ENCODE measurements at places on chromosomes 16 and 17.
A peak's percentile ranks its signal among the peaks of the same experiment; 100 is the strongest.

DNA sequence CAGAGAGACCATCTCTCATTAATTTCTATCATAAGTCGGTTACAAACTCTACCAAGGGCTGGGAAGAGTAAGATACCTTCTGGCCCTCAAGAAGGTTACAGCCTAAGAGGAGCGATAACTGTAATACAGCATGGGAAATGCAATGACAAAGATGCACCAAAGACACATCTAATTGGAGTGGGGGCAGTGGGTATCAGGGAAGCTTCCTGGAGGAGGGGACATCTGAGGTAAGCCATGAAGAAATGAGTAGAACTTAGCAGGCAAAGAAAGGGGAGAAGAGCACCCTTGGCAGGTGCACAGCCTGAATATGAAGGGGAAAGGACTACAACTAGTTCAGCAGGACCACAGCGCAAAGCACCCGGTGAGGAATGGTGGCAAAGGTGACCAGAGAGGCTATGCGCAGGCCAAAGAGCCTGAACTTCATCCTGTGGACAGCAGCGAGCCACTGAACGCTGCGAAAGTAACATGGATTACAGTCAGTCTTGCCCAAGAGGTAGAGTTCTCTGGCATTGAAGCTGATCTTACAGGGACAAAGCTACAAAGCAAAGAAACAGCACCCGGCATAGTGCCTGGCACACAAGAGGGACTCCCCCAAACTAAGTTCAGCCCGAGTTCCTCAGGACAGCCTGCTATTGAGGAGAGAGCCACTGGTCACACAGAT is 2.8 kb downstream of the TBC1D10B start:
- DNase-seq = no peak

- no peak for DNase-seq
Measured at GRCh38 chr16:16075488-16076422, 126.3 kb downstream of the ABCC1 start.

- DNase-seq = peak; percentile 74
Measured at GRCh38 chr16:30953511-30954124, 3.9 kb upstream of the SETD1A start.

DNA sequence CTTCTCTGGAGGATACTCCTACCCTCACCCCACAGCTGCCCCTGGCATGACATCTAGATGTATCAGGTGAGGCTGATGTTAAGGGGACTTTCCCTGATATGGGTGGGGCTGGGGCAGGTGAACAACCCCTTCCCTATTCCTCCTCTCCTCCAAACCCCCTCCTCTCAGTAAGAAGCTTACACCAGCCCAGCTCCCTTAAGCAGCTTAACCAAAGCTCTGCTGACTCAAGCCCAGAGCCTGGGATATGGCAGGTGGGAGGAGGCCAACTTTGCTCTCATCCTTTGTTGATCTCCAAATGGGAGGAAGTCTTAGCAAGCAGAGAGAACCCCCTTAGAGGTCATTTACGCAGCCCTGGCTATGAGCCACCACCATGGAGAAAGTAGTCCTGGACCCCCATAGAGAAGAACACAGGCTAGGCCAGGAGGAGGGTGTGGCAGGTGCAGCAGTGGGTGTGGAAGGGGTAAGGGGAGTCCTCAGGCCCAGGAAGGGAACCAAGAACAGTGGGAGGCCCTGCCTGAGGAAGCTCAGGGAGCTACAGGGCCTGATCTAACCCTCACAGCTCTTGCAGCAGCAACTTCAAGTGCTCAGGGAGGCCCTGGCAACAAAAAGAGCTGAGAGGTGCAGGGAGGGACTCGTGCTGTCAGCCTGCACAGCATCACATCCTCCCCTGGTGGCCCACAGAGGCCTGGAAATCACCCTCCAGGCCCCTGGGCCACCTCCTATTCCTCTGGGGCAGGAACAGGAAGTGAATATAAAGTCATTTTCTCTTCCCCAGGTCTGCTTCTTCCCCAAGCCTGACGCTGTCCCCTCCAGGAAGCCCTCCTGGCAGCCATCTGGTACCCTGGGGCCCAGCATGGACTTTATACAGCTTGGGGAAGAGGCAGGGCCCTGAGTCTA is 2.9 kb downstream of the UNC119 start:
- DNase-seq = peak; percentile 83

DNA sequence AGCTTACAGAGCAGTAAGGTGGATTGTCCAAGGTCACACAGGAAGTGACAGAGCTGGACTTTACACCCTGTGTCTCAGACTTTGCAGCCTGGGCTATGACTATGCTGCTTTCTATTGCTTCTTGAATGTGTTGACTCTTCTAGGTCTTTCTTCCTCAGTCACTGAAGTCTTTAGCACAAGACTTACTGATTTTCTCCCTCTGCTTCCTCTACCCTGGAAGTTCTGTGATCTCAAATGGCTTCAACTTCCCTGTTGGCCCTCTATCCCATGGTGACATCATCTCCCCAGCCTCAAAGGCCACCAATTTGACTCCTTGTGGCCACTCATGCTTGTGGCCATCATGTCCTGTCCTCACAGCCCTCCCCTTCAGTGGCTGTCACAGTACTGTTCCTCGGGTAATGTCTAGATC is 181.3 kb downstream of the HS3ST3A1 start:
- DNase-seq = no peak

- DNase-seq = peak; percentile 73
Measured at GRCh38 chr17:45021607-45022287, 29.7 kb downstream of the DCAKD start.

DNA sequence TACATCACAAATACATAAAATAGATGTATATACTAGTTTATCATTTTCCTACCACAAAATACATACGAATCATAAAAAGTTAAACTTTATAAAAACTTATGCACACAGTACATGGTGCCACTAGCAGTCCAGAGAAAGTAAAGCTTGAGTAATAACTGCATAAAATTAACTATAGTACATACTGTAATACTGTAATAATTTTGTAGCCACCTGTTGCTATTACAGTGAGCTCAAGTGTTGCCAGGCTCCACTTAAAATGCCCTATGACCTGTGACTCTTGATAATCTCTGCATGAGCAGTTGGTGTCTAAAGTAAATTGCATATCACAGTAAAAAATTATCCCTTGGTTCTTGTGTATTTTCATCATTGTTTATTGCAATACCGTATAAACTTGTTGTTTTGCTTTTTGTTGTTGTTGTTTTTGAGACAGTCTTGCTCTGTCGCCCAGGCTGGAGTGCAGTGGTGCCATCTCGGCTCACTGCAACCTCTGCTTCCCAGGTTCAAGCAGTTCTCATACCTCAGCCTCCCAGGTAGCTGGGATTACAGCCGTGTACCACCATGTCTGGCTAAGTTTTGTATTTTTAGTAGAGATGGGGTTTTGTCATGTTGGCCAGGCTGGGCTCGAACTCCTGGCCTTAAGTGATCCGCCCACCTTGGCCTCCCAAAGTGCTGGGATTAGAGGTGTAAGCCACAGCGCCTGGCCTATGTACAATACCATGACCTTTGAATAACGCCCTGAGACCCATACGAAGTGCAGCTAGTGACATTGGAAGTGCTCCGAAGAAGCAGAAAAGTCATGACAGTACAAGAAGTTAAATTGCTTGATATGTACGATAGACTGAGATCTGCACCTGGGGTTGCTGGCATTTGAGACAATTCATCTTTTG is 6.6 kb downstream of the LUC7L3 start:
- no peak for DNase-seq

- DNase-seq = no peak
Measured at GRCh38 chr16:55613613-55614335, 42.0 kb upstream of the SLC6A2 start.

DNA sequence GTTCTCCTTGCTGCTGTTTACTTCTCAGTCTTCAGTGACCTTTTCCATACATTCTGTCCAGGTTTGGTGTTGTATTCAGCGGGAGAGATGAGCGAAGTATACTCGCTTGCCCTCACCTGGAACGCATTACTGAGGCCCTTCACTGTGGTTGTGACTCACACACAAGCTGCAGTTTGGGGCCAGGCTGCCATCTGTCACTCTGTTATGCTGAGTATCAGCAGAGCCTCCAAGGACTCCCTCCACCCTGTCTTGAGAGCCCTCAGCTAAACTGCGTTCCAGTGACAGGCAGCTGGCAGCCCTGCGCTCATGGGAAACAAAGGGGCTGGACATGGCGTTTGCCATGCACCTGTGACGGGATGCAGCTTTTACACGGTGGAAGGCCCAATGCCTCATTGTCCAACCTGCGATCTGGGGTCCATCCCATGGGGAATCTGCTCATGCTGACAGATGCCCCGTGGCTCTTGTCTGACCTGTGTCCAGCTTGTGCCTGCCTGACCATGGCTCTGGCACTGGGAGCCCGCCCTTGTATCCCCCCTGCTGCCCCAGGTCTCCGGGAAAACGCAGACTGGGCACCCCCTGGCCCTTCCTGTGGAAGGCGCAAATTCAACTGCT is 6.5 kb upstream of the ZNF778 start:
- DNase-seq = no peak

GRCh38 chr17:17840751-17841591 is 4.2 kb upstream of the SREBF1 start:
- no peak for DNase-seq

DNA sequence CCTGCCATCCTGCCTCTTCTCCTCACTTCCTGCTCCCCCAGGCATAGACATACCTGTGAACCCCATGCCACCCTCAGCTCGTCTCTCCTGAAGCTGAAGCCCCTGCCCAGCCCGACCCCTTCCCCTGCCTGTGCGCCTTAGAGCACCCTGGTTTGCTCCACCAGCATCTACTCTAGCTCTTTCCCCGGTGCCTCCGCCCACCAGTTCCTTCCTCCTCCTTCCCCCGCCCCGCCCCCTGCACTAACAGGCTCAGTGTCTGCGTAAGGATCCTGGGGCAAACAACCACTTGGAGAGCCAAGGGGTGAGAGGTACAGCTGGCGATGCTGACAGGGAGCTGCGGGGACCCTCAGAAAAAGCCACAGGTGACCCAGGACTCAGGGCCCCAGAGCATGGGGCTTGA is 1.9 kb downstream of the GPR142 start:
- DNase-seq = peak; percentile 81

GRCh38 chr17:50692448-50693035 is 15.2 kb downstream of the ANKRD40 start:
- no peak for DNase-seq

GRCh38 chr17:78997231-78997741 is 12.3 kb downstream of the CANT1 start:
- DNase-seq = peak; percentile 13

GRCh38 chr17:41655611-41656111 is 31.3 kb upstream of the KRT17 start:
- DNase-seq = no peak

DNA sequence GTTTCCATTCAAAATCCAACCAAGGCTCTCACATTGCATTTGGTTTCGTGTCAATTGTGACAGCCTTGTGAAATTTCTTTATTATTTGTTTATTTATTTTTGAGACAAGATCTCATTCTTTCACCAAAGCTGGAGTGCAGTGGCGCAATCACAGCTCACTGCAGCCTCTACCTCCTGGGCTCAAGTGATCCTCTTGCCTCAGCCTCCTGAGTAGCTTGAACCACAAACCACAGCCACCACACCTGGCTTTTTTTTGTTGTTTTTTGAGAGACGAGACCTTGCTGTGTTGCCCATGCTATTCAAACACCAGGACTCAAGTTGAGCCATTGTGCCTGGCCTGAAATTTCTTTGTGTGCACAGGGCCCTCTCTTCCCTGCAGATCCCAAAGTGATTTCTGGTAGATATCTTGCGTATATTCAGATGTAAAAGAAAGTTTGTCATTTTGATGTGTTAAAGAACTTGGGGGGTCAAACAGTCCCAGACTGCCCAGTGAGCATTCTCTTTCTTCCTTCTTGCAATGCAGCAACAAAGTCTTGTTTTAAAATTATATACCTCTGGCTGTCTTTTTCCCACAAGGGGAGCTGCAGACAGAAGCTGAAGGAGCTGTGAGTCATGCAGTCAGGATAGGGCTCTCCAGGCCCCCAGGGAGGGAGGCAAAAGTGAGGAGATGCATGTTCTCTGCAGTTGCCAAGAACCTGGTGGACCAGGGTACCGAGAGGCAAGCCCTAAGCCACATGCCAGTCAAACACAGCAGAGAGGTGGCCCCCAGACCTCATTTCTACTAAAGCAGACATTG is 15.5 kb upstream of the USP22 start:
- DNase-seq = no peak
